ENCODE measurements at places on chromosomes 5 and 9.

GRCh38 chr5:135437422-135437795, 9.7 kb downstream of the DCANP1 start:
- DNase-seq = no peak

- DNase-seq = no peak
Observed at GRCh38 chr9:135813671-135814290, 93.6 kb downstream of the CAMSAP1 start.

- no peak for DNase-seq
Observed at GRCh38 chr5:96919754-96920197, 16.1 kb upstream of the LNPEP start.

DNA sequence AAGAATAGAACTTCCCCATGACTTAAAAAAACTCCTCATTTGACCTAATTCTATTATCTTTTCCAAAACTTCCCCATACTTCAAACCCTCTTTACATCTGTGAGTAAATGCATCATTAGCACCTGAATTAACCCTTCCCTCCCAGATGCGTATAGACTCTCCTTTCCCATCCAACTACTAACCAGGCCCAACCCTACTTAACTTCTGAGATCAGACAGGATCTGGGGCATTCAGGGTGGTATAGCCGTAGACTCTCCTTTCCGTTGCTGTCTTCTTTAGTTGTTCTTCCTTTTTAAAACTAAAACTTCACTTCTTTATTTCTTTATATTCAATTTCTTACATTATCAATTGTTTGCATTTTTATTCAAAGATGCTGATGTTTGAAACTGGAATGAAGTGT, 165.2 kb downstream of the SLCO4C1 start:
- DNase-seq = no peak

- DNase-seq = no peak
Observed at GRCh38 chr9:129875687-129876395, 40.6 kb downstream of the USP20 start.

DNA sequence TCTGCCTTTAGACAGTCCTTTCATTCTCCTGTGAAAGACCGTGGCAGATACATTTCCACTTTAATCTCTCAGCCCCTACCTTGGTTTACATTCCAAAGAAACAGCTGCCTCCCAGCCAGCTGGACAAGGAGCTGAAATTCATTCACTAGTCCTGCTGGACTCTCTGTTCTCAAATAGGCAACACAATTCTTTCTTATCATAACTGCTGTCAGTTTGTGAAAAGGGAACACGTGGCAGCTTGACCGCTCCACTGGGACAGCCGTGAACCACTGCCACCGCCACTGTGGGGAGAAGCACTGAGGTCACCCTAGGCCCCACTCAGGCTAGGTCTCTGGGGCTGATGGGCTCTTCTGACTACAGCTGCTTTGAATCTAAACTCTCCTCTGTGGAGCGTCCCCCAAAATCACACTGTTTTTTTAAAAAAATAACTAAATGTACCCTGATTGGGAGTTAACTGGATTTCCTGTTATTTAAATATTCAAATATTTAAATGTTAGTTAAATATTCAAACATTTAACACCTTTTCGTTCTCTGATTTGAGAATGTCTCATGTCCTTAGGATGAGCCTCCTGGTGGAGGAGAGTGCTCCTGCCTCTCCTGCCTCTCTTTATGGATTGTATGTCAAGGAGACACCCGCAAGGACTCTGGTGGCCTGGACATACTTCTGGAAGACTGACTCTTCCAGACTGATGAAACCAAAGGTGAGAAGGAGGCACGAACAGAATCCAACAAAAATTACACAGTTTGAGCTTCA, 120.1 kb downstream of the BOD1 start:
- no peak for DNase-seq

DNA sequence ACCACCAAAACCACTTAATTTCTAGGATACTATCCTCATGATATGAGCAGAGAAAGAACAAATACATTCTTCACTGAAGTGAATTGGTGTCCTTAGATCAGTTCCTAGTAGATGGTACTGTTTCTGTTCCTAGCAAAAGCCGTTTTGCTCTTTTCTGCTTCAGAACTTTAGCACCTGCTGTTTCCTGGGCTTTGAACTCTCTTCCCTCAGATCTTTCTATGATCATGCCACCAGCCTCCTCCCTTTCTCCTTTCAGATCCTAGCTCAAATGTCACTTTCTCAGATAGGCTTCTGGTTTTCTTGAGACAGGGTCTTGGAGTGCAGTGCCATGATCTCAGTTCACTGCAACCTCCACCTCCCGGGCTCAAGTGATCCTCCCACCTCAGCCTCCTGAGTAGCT, 118.0 kb downstream of the EGFLAM start:
- DNase-seq = no peak

DNA sequence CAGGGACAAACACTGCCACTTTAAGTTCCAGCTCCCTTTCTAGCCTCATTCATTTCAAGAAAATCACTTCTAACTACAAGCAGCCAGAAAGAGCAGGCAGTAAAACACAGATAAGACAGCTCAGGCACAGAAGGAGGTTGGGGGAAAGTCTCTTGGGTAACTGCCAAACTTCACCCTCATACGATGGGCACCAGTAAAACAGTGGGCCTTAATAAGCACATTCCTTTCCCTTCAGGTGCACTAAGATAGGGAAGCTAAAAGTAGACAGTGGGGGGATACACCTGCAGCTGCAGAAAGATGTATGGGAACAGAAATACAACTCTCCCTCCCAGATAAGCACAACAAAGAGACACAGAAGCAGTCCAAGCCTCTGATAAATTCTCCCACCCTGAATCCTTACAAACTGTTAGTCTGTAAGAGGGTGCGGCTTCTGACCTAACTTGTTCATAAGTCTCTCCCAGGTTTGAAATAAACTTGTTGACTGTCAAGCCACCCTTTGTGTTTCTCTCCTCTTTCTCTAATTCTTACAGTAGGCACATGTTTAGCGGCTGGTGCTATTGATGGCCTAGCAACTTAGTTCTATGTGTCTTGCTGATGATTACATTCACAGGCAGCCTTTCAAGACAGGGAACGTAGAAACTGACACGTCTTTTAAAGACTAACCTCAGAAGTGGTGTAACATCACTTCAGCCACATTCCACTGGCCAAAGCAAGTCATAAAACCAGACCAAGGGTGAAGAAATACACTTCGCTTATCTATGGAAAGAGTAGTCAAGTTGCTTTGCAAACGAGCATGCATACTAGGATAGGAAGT, 6.8 kb upstream of the CKS2 start:
- no peak for DNase-seq

DNA sequence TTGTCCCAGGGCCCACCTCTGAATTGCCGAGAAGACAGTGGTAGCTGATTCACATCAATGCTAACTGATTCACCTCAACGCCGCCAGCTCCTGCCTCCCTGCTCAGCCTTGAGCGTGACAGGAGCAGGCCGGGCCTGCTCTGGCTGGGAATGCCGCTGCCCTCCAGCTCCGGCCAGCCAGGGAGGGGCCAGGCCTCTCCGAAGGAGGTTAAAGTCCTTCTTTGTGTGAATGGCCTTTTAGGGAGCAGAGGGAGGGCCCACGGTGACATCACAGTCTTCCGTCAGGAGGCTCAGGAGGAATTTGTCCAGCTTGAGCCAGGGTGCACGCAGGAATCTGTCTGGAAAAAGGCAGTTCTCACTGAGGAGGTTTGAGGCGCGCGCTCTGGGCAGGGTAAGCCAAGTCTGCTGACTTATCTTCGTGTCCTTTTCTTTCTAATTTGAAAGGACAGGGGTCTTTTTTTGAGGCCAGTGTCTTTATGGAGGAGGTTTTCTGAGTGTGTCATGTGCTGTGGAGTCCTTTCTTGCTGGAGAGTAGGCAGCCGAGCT, 82.7 kb downstream of the C9orf152 start:
- peak; percentile 70 for DNase-seq

DNA sequence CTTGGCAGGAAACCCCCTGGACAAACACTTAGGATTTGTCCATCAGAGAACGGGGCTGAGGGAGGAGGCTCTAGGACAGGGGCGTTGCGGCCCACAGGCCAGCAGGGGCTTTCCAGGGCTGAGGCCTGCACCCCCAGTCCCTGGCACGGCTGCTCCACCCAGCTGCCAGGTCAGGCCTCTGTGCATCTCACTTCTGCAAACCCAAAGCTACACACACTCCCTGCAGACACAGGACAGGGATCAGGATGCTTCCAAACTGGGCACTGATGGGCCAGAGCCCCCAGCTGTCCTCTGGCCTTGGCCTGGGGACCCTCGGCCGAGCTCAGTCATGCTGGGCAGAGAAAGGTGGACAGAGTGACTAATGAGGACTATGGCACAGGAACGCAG, 106.2 kb upstream of the SARDH start:
- DNase-seq = no peak

DNA sequence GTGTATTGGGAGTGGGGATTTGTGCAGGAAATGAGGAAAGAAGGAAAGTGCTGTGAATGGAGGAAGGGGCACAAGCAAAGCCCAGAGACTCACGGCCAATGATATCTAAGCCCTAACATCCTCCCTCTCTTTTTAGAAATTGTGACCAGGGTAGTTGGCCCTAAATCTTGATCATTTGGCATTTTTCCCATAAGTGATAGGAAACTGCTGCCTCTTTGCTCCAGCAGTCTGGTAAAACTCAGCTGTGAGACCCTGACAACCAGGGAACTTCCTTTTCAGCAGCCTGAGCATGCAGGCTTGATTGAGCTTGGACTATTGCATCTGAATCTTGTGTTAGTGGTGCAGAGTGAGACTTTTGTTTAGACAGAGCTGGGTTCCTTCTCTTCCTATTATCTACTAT, 9.6 kb upstream of the ADRB2 start:
- DNase-seq = no peak

- no peak for DNase-seq
Observed at GRCh38 chr5:71948206-71948605, 159.1 kb upstream of the MAP1B start.

- no peak for DNase-seq
Observed at GRCh38 chr9:136173648-136174290, 31.2 kb downstream of the LHX3 start.

DNA sequence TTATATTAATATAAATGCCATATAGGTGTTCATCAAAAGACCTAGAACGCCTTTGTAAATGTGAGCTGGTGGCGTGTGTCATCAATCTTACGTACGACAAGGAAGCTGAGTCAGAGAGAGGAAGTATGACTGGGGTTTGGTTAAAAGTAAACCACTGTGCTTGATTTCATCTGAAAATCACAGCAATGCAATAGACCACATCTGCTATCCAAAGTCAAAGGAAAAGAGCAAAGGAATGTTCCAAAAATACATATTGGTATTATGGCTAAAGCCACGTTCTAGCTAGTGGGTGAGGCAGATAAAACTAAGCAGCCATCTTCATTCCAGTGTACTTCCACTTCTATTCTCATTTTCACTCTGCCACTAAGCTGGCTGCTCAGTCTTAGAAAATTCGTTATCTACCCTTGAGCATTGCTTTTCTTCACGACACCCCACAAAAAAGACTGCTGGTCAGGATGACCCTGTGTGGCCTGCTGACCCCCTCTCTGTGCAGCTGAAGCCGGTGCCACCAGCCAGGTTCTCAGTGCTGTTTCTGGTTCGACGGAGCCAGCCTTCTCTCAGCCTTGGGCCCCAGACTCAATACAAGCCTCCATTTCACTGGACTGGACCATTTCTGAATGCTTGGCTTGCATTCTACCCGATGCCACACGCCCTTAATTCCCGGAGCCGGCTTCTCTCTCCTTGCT, 23.8 kb downstream of the SHC3 start:
- DNase-seq = no peak
